ENCODE measurements at places on chromosomes 2 and 18. TPM values are rescaled to one million over a fixed set of nuclear protein-coding genes. Genes with fewer than 3 reads are reported as not detected.

Gene APOB
- total RNA-seq, result not detected

Gene MBOAT2
- 6.0 TPM for total RNA-seq

Gene ELOA2
- not detected for total RNA-seq

Gene ASXL2
- total RNA-seq, result 30.9 TPM

Gene ZSWIM2
- total RNA-seq, result not detected

Gene C1GALT1C1L
- total RNA-seq, result not detected

Gene TMEM237
- 7.2 TPM for total RNA-seq

Gene IL36B
- not detected for total RNA-seq

Gene FZD7
- 0.54 TPM for total RNA-seq

- no peak for DNase-seq
These were observed 90.5 kb downstream of the INHBB start for GRCh38 chr2:120436460-120436739.

- DNase-seq, result no peak
These were observed 52.1 kb downstream of the POLE4 start for GRCh38 chr2:75010571-75010970.

DNA sequence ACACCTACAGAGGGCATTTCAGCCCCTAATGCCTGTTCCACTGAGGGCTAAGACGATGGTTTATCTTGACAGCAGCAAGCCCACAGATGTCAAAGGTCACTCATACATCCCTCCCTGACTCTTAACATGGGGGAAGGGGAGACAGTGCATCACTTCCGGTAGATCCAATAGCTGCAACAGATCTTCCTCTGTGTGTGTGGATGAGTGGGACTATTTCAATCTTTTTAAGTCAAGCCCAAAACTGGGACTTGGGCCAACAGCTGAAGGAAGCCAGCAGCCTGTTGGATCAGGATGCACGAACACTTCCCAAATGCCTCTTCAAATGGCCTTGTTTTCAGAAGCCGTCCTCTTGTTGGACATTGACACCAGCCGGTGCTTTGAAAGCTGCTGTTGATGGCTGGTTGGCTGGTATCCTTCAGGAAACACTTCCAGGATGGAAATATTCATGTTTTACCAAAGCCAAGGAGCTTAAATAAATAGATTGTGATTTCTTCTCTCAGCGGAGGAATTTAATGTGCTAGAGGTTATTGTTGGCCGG, 59.2 kb downstream of the IL1R2 start:
- no peak for DNase-seq

DNA sequence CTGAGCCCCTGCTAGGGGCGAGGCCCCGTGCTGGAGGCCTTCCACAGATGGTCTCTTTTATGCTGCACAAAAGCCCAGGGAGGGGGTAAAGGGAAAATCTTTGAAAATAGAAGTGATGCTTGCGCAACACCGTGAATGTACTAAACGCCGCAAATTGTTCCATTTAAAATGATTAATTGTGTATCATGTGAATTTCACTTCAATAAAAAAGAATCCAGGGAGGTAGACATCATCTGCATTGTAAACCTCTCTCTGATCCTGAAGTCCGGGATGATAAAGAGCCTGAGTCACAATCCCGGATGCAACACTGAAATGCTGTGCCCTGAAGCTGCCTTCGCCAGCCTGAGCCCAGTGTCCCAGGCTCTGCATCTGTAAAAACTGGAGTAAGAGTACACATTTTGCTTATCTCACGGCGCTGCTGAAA, 107.7 kb upstream of the PPP1CB start:
- DNase-seq, result no peak

GRCh38 chr2:65055422-65056214, 598 bp upstream of the CEP68 start:
- no peak for DNase-seq

GRCh38 chr2:142937347-142937746, 59.9 kb downstream of the KYNU start:
- DNase-seq, result no peak

DNA sequence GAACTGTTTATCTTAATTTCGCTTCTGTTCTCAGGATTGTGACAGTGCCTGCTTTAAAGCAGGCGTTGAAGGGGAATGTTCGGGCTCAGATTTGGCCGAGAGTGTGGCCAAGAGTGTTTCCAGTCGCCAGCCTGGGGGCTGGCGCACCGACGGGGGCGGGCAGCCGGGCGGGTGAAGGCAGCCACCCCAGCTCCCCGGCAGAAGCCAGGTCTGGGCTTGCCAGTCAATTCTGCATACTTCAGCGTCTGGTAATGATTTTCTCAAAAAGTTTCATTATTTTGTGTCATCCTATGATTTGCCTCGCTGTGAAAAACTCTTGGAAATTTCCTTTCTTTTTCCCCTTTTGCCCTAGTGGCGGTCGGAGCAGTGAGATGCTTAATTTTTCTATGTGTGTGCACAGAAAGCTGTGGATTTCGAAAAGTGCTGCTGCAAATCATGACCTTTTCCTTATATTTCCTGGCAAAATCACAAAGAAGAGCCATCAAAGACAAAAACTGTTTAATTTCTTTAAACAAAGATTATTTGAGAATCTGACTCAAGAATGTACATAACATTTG, 856 bp downstream of the FAM228A start:
- no peak for DNase-seq

GRCh38 chr2:221822416-221822815, 250.3 kb upstream of the EPHA4 start:
- no peak for DNase-seq

DNA sequence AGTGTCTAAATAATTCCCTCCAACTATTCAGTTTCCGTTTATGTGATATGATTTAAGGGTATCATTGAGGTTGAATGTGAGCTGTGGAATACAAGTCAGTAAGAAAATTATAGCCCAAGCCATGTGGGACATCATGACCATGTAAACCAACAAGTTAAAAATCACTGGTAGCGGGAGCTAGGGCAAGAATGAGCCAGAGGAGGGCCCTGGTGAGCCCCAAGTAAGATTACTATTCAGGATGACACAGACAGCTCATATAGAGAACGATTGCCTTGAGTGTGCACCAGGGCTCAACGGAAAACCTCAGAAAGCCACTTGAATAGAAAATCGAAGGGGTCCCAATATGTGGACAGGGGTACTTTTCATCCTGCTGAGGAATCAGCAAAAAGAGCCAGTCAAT, 87.8 kb upstream of the RBMS1 start:
- no peak for DNase-seq

DNA sequence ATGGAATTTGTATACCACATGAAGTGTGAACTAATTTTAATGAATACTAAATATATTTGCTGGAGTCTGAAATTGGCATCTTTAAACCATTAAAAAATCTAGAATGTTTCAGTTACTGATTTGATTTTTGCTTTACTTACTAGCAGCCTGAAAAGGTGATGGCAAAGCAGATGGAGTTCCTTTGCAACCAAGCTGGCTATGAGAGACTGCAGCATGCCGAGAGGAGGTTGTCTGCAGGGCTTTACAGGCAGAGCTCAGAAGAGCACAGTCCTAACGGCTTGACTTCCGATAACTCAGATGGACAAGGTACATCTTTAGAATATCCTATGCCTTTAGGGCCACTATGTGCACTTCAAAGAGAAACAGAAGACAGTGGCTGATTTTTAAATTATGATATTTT, 36.5 kb downstream of the NAB1 start:
- no peak for DNase-seq

DNA sequence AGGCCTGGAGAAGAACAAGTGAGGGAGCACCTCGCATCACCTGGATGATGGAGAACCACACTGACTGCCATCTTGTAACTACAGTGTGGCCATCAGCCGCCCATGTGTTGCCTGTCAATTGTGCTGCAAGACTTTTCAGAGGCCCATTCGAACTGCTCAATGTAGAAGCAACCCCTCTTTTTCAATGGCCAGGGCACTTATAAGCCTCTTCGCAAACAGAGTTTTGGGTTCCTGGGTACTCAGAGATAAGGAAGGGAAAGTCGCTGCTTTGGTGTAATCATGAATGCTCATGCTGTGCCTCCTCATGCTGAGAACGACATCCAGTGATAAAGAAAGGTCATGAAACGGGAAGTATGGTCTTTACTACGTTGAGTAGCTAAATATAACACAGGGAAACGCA, 143.9 kb upstream of the SLC39A10 start:
- no peak for DNase-seq

GRCh38 chr2:128410758-128411215, 92.1 kb upstream of the HS6ST1 start:
- no peak for DNase-seq

- DNase-seq, result no peak
These were observed 163.4 kb downstream of the LDLRAD4 start for GRCh38 chr18:13381944-13382365.

DNA sequence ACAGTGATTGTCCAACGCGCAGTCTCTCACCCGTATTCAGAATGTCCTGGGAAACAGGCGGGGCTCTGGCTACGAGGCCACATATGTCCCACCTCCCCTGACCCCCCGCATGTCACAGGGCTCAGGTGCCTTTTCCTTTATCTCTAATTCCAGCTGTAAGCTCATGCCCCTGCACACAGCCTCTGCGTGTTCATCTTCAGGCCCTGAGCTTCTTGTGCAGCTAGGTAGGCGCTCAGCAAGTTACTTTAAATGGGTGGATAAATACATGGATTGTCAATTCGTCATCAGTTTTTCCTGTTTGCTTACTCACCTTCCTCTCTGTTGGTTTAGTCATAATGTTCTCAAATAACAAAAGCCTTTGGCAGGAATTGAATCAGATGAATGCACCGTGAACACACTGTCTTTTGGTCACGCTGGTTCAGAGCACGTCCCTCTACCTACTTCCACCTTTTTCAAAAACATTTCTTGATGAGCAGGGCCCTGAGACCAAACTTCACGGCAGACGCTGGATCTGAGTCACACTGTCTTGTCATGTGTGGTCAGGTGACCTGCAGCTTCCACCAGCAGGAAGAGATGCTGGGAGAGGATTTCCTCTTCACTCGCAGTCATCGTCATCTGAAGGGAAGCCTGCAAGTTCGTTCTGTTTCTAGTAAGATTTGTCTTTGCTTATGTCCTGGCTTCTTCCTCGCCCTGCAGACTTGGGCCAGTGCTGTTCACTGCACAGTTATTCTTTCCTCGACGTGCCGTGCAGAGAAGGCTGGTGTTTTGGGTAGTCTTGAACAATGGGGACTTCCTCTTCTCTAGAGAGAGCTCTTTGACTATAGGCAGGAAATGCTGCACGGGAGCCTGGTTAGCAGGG, 138.1 kb downstream of the PTGR3 start:
- peak; percentile 75 for DNase-seq

GRCh38 chr2:95058466-95058988, 33.0 kb downstream of the MAL start:
- DNase-seq, result no peak

DNA sequence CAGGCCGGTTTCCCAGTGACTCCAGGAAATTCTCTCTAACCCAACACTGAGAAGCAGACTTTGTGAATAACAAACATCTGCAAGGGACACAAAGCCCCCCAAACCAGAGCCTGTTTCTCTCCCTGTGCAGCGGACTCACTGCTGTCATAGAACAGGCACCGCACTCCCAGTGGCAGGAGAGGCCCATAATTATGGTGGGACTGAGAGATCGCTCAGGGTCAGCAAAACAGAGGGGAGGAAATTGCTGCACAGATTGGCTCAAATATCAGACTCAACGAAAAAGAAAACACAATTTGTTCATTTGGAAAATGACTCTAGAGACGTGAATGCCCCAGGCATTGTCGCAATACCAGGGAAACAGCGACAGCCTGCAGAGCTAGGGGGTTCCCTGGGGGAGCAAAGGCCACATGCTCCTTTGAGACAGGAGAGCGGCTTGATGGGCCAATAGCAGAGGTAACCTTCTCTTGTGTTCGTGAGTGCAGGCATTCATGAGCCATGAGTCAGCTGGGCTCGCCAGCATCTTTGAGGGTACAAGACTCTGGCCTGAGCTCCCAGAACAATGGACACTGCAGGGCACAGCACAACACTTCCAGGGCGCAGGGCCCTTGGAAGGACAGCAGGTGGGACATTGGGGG, 143.3 kb upstream of the KLHL29 start:
- no peak for DNase-seq
